ENCODE measurements at places on chromosomes 16 and 17.
A peak's percentile ranks its signal among the peaks of the same experiment; 100 is the strongest.

- DNase-seq = no peak
These were observed 99.2 kb downstream of the NTN1 start for GRCh38 chr17:9120471-9120870.

- DNase-seq = peak; percentile 21
These were observed 34.8 kb downstream of the CBFA2T3 start for GRCh38 chr16:88941913-88942909.

DNA sequence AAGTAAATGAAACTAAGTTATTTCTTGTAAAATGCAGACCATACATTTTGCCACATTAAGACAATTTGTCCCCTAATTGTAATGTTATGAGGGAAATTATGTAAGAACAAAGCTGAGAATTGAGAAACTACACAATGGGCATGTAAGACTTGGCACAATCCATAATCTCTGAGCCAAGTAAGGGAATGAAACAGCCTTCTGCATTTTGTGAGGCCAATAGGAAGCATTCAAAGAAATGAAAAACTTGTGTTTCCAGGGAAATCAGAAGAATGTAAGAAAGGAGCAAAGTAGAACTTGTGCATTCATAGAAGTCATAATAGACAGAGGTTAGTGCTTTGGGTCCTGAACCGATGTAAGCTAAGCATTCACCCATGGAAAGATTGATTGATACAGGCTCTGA lies 1.8 kb downstream of the KRTAP9-4 start:
- DNase-seq = no peak

DNA sequence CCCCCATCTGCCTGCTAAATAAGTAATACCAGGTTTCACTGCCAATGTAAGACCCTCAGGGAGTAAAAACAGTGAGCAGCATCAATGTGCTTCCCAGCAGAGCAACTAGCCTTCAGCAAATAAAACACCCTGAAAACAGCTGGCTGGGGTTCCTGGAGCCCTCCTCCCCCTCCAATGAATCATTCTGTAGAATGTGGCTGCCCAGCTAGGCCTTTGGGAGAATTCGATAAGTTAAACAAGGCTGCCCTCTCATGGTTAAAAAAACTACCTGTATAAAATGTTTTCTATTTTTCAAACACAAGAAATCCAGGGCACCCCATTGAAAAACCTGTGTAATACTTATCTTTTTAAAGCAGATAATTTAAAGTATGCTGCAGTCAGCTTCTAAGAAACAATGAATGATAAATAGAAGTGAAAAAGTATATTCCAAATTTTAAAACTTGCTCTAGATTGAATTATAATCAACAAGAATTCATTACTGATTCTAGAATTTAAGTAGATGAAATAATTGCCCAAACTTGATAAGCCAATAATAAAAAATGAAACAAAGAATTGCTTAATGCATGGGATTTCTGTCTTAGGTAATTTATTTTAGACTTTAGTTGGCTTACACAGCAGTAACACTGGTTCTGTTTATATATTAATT lies 9.4 kb upstream of the TOM1L1 start:
- peak; percentile 14 for DNase-seq
